ENCODE measurements at places on chromosomes 4 and X.
A peak's percentile ranks its signal among the peaks of the same experiment; 100 is the strongest.

- no peak for DNase-seq
Observed at GRCh38 chrX:77342004-77342403, 105.2 kb upstream of the FGF16 start.

DNA sequence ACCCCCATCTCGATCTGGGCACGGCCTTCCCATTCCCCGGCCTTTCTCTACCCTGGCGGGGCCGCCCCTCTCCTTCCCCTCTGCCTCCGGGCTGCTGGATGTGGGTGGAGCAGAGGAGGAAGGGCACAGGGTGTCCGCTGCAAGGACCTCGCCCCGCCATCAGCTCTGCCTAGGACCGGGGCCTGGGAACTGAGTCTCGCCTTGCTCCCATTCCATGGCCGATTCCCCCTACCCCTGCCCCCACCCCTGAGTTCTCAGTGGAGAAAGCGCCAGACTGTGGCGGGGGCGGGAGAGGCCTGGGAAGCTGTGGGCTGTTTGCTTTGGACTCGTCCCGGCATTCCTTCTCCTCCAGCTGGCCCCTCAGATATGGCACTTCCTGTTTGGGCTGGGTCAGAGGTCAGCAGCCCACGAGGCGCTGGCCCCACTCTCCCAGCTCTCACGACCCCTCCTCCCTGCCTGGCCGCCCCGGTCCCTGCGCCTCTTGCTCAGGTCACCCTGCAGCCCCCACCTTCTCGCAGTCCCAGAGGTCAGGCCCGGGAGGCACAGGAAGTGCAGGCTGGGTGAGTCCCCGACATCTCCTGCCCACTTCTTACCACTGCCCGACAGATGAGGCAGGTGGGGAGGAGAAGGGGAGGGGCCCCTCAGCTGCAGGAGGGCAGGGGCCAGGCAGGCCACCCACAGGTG, 6.4 kb upstream of the BGN start:
- peak; percentile 31 for DNase-seq

GRCh38 chr4:2441393-2442174, 22.8 kb downstream of the CFAP99 start:
- DNase-seq = peak; percentile 70

- no peak for DNase-seq
Observed at GRCh38 chr4:109559625-109559982, 442 bp upstream of the MCUB start.

GRCh38 chr4:5238173-5238572, 186.9 kb downstream of the STK32B start:
- DNase-seq = no peak

GRCh38 chrX:138127314-138127713, 561.4 kb downstream of the ZIC3 start:
- no peak for DNase-seq

- no peak for DNase-seq
Observed at GRCh38 chr4:113064244-113064643, 14.8 kb downstream of the ANK2 start.

GRCh38 chrX:63784346-63784901, 590 bp downstream of the ARHGEF9 start:
- no peak for DNase-seq

DNA sequence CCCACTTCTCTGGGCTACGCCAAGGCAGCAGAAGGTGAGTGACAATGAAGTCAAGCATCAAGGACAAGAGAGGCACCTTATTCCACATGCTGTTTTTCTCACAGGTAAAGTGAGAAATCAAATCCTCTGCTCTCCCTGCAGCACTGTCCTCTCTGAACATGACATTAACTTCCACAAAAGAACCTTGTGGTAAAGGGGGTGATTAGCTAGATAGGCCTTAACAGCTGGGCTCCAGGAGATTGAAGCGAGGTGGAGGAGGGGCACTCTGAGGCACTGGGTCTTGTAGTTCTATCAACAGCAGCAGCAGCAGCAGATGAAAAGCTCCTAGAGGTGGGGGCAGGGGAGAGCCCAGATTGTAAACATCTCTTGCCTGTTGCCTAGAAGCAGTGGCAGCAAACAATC, 96.8 kb upstream of the CXXC4 start:
- DNase-seq = no peak

- peak; percentile 37 for DNase-seq
Observed at GRCh38 chrX:1468250-1468772, 15.6 kb upstream of the ASMTL start.

- DNase-seq = peak; percentile 75
Observed at GRCh38 chr4:165537028-165537648, 158.3 kb downstream of the CPE start.

- peak; percentile 19 for DNase-seq
Observed at GRCh38 chrX:141936080-141936479, 32.4 kb downstream of the MAGEC1 start.

DNA sequence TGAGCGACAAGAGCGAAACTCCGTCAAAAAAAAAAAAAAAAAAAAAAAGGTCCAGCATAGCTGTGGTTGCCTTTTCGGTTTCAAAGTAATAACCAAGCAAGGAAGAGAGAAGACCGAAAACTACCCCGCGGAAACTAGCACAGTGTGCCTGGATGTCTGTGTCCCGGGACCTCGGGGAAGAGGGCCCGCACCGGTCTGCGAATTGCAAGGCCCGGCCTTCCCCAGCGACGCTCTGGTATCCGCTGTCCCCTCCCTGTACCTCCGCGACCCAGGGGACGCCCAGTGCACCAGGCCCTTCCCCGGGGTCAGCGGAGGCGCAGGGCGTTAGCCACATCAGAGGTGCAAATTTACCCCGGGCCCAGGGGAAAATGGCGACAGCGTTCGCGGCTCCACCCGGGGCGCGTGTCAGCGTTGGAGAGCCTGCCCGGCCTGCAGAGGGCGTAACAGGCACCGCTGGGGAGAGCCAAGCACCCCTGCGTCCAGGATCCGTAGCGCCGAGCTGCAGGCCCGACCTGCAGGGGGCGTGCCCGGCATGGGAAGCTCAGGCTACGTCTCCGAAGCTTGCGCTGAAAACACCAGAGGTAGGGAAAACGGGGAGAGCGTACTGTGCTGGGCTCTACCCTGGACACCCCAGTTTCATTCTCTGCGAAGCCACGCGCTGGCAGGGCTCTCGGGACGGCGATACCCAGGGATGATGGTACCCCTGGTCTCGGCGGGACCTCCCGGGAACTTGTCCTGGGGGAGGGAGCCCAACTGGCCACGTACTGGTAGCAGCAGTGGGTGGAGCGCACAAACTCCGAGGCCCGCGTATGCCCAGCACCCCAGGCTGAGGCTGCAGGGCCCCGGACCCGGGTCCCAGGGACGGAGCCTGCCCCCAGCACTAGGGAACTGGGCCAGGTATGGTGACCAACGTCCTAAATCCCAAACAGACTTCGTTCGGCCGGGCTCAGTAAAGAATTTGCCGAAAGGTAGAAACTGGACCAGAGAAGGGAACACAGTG, 16.2 kb downstream of the NKX6-1 start:
- DNase-seq = peak; percentile 52
